CD4-positive, alpha-beta T cell (primary cell): ENCODE measurements at places on chromosomes 7 and 10. TPM values are rescaled to one million over a fixed set of nuclear protein-coding genes. Genes with fewer than 3 reads are reported as not detected.
A peak's percentile ranks its signal among the peaks of the same experiment; 100 is the strongest.

The NRCAM gene
- total RNA-seq = 3.4 TPM

The ADIRF gene
- total RNA-seq = not detected

The LAMB1 gene
- not detected for total RNA-seq

The CALY gene
- total RNA-seq = 3.8 TPM

The RARRES2 gene
- total RNA-seq = not detected

DNA sequence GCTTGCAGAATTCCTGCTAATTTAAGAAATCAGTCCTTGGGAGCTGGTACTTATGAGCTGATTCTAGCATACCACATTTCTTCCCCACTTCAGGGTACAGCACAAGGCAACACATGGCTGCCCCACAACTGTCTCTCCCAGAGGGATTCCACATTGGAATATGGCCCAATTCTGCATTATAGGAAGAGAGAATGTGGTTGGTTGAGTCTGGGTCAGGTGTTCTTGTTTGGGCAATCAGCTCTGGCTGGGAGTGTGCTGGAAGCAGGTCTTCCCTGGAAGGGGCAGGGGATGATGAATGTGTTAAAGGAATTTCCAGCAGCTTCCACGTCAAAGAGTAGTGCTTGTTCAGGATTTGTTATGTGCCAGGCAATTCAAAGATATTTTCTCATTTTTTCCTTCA is 95.7 kb downstream of the BUB3 start:
- H3K4me3 ChIP-seq = no peak overlapping the region
- peaks cover 3% of the 10 kb centered on the region for H3K4me1 ChIP-seq
- no peaks in the 10 kb centered on the region for H3K27me3 ChIP-seq

GRCh38 chr10:122387572-122387971 is 13.1 kb downstream of the PLEKHA1 start:
- peaks cover 6% of the 10 kb centered on the region for H3K36me3 ChIP-seq
- no peak for DNase-seq
- H3K4me1 ChIP-seq = peaks cover 4% of the 10 kb centered on the region
- H3K27me3 ChIP-seq = no peaks in the 10 kb centered on the region
- no peak overlapping the region for H3K4me3 ChIP-seq
- H3K27ac ChIP-seq = no peak overlapping the region

GRCh38 chr10:25627606-25628005 is 306.4 kb upstream of the MYO3A start:
- H3K4me3 ChIP-seq = no peak overlapping the region
- no peaks in the 10 kb centered on the region for H3K27me3 ChIP-seq
- no peak overlapping the region for H3K27ac ChIP-seq
- no peaks in the 10 kb centered on the region for H3K4me1 ChIP-seq
- no peak for DNase-seq
- H3K36me3 ChIP-seq = no peaks in the 10 kb centered on the region

DNA sequence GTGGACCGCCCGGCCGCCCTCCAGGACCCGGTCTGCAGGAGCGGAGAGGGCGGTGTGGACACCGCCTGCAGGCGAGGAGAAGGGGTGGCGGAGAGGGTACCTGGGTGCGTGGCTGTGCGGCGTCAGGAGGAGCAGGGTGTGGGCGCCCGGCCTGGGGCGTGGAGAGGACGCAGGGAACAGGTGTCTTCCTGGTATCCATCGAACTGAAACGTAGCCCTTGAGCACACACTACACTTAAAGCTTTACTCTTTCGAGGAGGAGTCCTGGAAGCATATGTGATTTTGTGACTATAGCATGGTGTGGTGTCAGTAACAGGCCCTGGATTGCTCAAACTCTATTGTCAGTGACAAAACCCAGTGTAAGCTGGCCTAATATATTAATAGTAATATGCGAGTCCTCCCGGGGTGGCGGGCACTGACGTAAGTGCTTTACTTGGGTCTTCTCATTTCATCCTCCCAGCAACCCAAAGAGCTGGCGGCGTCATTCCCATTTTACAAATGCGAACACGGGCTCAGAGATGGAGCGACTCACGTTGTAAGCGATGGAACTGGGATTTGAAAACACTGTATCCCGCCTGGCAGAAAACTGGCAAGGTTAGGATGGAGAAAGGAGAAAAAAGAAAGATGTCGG is 508 bp upstream of the TECPR1 start:
- H3K27ac ChIP-seq = peak overlapping the region; percentile 79
- peaks cover 59% of the 10 kb centered on the region for H3K4me1 ChIP-seq
- no peaks in the 10 kb centered on the region for H3K27me3 ChIP-seq
- no peak for DNase-seq
- peak overlapping the region; percentile 90 for H3K4me3 ChIP-seq

GRCh38 chr7:24866004-24866615 is 108.8 kb upstream of the GSDME start:
- no peaks in the 10 kb centered on the region for H3K27me3 ChIP-seq
- H3K36me3 ChIP-seq = peaks cover 57% of the 10 kb centered on the region
- no peaks in the 10 kb centered on the region for H3K4me1 ChIP-seq
- H3K27ac ChIP-seq = no peak overlapping the region
- no peak overlapping the region for H3K4me3 ChIP-seq

- peak overlapping the region; percentile 93 for H3K27ac ChIP-seq
- peak; percentile 71 for DNase-seq
- peaks cover 14% of the 10 kb centered on the region for H3K4me1 ChIP-seq
- H3K4me3 ChIP-seq = peak overlapping the region; percentile 67
- peaks cover 22% of the 10 kb centered on the region for H3K36me3 ChIP-seq
These were observed 364 bp downstream of the ZNF518A start for GRCh38 chr10:96130326-96130995.
